ENCODE measurements at places on chromosomes 4 and X.

- no peak for DNase-seq
Observed at GRCh38 chr4:173763389-173763788, 233.4 kb upstream of the HAND2 start.

GRCh38 chr4:39048311-39048710 is 13.7 kb upstream of the KLHL5 start:
- DNase-seq, result no peak

- no peak for DNase-seq
Observed at GRCh38 chr4:82642331-82642730, 80.5 kb upstream of the TMEM150C start.

GRCh38 chr4:10114607-10115006 is 2.0 kb downstream of the WDR1 start:
- DNase-seq, result no peak

- DNase-seq, result no peak
Observed at GRCh38 chr4:41218703-41219102, 4.4 kb upstream of the APBB2 start.

Data from NCI-H510A treated with DMSO at 0.1 percent for 48 hours (cell line).